Sigmoid colon (tissue), 7 donors: ENCODE measurements at places on chromosomes 4 and X. TPM values are rescaled to one million over a fixed set of nuclear protein-coding genes. Genes with fewer than 3 reads are reported as not detected.

CLCN5 gene
- polyA plus RNA-seq = 0.69 TPM

- H3K36me3 ChIP-seq = no peaks in the 10 kb centered on the region
- DNase-seq = no peak
- H3K27me3 ChIP-seq = peaks cover 38% of the 10 kb centered on the region
- H3K4me1 ChIP-seq = peaks cover 13% of the 10 kb centered on the region
- no peak overlapping the region for H3K27ac ChIP-seq
These were observed 4.5 kb downstream of the DOK7 start for GRCh38 chr4:3467601-3468031.

DNA sequence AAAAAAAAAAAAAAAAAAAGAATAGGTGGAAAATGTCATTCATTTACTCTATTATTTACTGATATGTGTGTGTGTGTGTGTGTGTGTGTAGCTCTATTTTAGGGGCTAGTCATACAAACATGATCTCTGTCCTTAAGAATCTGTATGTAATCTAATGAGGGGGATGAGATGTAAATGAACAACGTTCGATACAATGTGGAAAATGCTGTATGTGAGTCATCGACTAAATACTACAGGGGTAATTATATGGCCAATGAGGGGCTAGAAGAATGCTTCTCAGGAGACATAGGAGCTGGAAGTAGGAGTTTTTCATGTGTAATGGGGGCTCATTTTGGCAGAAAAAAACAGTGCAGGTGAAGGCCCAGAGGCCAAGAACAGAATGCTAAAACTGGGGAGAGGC lies 41.9 kb downstream of the LEF1 start:
- H3K4me1 ChIP-seq = no peaks in the 10 kb centered on the region
- H3K36me3 ChIP-seq = no peaks in the 10 kb centered on the region
- H3K27ac ChIP-seq = no peak overlapping the region
- DNase-seq = no peak
- no peak overlapping the region for H3K4me3 ChIP-seq

- H3K27ac ChIP-seq = no peak overlapping the region
- no peaks in the 10 kb centered on the region for H3K4me1 ChIP-seq
- no peak for DNase-seq
- no peaks in the 10 kb centered on the region for H3K36me3 ChIP-seq
- H3K27me3 ChIP-seq = no peaks in the 10 kb centered on the region
- no peak overlapping the region for H3K4me3 ChIP-seq
These were observed 107.8 kb upstream of the FMR1 start for GRCh38 chrX:147803948-147804347.

DNA sequence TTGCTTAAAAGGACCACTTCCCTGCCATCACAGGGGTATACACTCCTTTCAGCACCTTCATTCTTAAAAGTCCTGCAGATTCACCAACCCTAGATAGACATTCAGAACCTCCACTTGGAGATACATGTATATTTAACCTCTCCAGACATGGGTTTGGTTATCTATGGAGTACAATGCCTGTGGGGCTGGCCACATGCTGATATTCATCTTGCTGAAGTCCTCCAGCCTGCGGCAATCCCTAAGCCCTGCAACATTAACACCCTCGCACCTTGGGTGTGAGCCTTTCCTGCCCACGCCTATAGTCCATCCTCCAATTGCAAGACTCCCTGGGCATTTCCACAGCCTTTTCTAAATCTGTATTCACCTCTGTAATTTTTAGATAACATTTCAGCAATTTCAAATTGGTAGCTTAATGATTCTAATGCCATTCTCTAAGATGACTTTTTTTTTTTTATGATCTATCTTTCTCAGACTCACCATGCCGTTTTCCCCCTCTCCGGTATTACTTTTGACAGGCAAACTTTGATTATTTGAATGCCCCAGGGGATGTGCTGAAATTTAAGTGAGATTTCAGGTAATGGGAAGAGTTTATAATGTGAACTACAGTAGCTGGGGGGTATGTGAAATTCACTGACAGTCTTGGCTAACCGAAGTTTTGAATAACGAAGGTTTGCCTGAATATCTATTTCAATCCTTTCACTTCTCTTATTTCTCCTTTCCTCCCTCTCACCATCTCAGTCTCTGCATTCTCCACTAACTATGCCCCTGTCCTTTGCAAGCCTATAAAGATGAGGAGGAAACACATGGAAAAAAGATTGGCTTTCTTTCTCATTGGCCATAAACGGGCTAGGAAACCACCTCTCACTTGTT lies 24.1 kb downstream of the CCDC149 start:
- H3K36me3 ChIP-seq = no peaks in the 10 kb centered on the region
- no peak overlapping the region for H3K27ac ChIP-seq
- no peak overlapping the region for H3K4me3 ChIP-seq
- no peaks in the 10 kb centered on the region for H3K27me3 ChIP-seq
- DNase-seq = no peak
- H3K4me1 ChIP-seq = peaks cover 11% of the 10 kb centered on the region
